ENCODE measurements at places on chromosomes 2 and 18.

- no peak for DNase-seq
Observed at GRCh38 chr2:168192839-168193616, 54.4 kb downstream of the STK39 start.

DNA sequence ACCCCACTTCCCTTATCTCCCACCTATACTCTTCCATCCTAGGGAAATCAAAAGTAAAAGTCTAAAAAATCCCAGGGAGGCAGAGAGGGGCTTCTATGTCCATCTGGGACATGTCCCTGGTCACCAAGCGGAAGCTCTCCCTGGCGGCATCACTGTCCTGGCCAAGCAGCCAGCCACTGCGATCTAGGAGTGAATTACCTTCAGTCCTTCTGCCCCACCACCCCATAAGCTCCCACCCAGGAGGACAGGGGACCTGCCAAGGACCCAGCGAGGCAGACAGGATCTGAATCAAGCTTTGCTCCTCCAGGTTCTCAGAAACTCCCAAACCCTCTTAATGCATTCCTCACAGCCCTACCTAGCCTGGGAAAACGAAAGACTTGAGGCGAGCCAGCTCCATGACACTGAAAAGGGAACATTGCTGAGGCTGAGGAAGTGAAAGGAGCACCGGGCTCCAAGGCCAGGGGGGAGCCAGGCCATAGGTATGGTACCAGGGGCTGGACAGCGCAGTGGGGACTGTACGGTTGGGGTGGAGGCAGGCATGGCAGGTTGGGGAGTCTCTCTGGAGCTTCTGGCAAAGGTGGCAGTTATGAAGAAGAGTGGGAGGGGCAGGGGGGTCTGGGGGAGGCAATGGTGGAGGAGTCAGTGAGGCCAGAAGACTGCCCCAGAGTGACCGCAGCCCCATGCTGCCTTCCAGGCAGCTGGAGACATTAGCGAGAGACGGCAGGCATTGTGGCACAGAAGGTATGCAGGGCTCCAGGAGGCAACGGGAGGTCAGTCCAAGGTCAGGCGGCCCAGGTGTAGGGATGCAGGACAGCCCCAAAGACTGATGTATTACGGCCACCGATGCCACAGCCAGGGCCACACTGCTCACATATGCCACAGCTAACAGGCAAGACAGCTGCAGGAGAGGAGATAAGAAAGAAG is 2.7 kb upstream of the SLC23A3 start:
- DNase-seq: no peak

DNA sequence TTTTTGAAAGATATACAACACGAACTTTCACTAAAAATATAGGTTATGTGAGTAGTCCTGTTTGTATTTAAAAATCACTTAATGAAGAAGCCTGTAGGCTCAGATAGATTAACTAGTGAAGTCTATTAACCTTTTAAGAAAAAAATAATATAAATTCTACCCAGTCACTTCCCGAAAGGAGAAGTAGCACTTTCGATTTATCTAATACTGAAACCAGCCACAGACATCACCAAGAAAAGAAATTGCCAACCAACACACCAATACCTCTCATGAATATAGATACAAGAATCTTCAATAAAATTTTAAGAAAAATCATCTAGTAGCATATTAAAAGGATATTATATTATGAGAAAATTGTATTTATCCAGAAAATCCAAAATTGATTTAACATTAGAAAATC is 160.5 kb downstream of the GALNT13 start:
- no peak for DNase-seq

DNA sequence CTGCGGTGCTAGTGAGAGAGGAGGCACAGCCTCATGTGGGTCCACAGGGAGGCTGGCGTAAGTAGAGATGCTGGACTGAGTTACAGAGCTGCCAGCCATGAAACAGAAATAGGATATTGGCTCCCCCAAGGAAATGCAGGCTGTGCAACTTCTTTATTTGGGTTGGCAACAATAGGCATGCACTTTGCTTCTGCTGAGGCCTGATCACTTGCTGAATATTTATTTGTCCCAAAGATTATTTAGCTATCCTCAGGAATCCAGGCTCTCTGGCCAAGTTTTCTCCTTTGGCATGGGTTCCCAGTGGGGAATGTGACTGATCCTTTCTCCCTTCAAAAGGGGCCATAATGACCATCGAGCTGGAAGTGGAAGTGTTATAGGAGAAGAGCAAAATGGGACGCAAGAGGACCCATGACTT is 60.0 kb downstream of the MAPK4 start:
- DNase-seq: no peak

- no peak for DNase-seq
Observed at GRCh38 chr2:60447943-60448342, 105.5 kb downstream of the BCL11A start.

DNA sequence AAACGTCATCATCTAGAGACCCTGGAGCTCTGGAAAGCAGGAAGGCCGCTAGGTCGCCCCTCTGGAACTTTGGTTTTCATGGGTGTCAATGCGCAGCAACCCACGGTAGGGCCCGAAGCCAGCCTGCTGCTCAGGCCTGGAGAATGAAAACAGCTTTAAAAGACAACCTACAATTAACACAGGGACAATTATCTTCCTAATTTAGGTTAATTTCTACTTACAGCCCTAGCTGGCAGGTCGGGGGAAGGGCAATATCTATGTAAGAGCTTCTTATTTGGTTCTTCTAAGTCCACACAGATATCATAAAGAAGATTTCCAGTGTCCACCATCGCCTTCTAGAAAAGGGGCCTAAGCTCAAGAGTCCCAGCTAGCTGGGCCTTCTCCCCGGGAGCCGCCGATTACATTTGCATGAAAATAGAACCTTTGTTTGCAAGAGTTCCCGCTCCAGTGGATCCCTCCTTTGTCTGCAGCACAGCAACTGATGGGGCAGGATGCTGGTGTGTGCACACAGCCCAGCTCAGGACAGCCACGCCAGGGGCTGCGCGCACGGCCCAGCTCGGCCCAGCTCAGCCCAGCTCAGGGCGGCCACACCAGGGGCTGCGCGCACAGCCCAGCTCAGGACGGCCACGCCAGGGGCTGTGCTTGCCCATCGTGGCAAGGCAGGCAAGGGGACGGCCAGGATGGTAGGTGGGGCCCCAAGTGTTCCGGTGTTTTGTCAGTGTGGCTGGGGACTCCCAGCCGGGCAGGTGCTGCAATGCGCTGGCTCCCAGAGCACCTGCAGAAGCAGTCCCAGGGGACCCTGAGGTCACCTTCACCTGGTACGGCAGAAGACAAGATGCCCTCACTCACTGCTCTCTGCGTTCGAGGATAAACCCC is 109.1 kb downstream of the HDAC4 start:
- no peak for DNase-seq

GRCh38 chr2:149334156-149334555 is 3.8 kb downstream of the LYPD6 start:
- DNase-seq: no peak

- DNase-seq: no peak
Observed at GRCh38 chr2:97726261-97727064, 13.1 kb downstream of the ZAP70 start.

- DNase-seq: no peak
Observed at GRCh38 chr2:233799716-233800115, 21.6 kb downstream of the MROH2A start.

DNA sequence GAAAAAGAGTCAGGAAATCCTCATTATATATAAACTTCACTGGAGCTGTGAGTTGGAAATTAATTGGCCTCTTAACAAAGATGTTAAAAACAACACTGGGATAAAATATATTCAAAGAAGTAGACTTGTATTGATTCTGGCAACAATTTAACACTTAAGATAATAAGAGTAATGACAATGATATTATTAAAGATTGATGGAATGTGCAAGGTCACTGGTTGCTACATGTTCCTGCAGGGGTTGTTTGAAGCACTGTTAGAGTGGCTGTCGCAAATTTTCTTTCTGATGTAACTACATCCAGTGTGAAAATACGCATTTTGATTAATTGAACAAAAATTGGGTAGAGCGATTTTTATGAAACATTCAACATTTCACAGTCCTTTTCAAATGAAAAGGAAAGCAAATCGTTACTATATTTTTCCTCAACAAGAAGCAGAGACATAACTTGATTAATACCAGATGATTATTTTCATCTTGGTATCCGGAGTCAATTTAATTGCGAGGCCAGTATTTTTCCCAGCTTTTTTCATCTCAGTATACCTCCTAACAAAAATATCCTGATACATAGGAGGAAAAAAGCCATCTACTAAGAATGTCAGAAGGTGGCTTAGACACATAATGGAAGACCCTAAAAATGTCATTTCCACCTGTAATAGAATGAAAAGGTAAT is 6.1 kb downstream of the PTGR3 start:
- DNase-seq: no peak

DNA sequence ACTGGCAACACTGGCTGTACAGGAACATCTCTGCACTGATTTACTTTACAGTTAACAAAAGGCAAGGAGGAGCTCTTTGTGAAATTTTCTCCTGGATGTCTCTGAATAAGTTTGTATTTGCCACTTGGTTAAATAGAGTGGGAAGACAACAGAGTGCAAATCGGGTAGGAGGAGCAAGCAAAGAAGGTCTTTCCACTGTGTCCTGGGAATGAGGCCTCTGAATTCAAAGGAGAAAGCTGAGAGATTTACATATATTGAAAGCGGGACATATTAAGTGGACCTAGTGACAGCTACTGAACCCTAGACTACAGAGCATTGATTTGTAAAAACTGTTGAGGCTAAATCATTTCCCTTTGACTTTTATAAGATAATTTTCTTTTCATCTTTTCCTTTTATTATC is 117.4 kb upstream of the CHRNA1 start:
- no peak for DNase-seq

DNA sequence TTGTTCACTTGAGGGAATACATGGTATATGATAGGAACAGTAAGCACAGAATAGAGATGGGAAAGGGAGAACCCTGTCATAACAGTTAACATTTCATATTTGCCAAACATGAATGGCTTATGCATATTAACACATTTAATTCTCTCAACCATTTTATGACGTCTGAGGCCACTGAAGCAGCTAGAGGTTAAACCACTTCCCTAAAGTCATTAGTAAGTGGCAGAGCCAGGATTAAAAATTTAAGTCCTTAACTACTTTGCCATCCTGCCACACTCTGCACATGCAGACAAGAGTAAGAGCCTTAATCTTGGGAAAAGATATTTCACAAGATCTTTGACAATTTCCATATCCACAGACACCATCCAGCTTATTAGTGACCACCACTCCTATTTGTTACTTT is 2.1 kb downstream of the LIPT1 start:
- no peak for DNase-seq

DNA sequence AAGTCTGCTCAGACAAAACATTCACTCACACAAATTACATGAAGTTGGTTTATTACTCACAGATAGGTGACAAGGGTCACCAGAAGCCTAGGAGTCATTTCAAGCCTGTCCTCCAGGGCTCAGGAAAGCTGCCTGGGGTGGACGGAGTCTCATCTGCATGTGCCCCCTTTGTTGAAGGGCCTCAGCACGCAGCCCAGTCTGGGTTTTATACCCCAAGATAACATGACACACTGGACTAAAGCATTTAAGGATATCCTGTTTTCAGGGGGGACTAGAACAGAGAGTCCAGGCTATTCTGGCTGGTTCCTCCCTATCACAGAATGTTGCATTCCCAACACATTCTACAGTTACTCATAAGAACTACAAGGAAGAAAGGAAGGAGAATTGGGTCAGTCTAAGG is 164.7 kb downstream of the MREG start:
- no peak for DNase-seq

GRCh38 chr2:143181494-143181893 is 52.3 kb downstream of the ARHGAP15 start:
- DNase-seq: no peak

- no peak for DNase-seq
Observed at GRCh38 chr2:8455236-8456150, 226.4 kb upstream of the ID2 start.

DNA sequence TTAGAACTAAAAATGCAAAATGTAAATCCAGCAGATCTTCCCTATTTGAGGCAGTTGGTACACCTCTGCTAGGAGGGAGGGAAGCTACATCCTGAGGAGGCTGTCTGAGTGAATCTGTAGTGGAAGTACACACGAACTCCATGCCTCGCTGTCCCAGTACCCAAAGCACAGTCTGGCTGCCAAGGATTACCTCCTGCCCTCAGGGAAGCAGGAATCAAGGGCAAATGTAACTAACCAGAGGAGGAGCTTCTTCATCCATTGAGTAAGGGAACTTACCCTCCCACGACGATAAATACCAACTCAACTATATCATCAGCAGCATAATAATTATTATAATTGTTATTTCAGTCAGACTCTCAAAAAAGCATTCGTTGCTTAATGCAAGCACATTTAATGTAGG is 2.1 kb downstream of the DHRS9 start:
- no peak for DNase-seq

- no peak for DNase-seq
Observed at GRCh38 chr18:34576622-34577021, 133.5 kb upstream of the DTNA start.

- no peak for DNase-seq
Observed at GRCh38 chr2:761384-761783, 84.2 kb upstream of the TMEM18 start.

- DNase-seq: no peak
Observed at GRCh38 chr2:239629926-239630617, 229.3 kb upstream of the HDAC4 start.

- DNase-seq: no peak
Observed at GRCh38 chr2:30361751-30362394, 85.2 kb upstream of the LCLAT1 start.

GRCh38 chr2:71706836-71707235 is 253.5 kb downstream of the DYSF start:
- DNase-seq: no peak

DNA sequence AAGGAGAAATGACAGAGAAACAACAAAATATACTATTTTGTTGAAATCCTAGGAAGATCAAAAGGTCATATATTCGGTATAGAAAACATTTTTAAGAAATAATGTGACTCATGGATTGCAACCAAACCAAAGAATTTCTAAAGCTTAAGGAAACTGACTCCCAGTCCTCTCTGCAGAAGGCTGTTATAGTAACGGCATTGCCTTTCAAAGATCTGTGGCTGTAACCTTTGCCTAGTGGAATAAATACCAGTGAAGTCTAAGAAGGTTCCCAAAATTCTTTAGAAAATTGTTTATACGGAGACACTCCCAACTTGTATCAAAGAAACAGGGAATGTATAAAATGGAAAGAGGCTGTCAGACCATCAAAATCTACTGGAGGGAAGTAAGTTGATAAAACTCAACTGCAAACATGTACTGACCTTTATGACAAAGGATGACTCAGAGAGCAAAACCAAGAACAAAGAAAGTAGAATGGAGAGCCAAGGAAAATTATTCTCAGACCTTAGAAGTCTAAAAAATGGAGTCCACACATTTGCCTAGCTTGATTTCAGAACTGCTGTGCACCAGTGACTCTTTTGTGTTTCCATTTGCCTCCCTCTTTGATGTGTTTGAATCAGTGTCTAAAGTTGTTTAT is 48.6 kb upstream of the FSIP2 start:
- no peak for DNase-seq

DNA sequence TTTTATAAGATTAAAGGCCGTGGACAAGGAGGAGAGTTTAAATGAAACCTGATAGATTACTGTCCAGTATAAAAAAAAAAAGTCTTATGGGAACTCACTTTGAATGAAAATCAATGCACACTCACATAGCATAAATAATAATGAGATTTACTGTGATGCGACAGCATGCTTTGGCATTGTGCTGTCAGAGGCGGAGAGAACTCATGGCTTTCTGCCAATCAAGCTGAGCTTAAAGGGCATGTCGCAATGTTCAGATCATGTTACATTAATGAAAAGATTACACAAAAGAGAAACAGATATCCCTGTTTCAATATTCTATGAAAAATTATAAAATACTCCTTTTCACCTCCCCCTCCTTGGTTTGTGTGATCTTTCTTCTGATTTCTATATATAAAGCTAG is 310.8 kb downstream of the ERBB4 start:
- no peak for DNase-seq

GRCh38 chr2:201496785-201497184 is 45.2 kb downstream of the STRADB start:
- DNase-seq: no peak

All from T-helper 2 cell (primary cell).